ENCODE measurements at places on chromosomes 1 and 21. TPM values are rescaled to one million over a fixed set of nuclear protein-coding genes. Genes with fewer than 3 reads are reported as not detected.

DNA sequence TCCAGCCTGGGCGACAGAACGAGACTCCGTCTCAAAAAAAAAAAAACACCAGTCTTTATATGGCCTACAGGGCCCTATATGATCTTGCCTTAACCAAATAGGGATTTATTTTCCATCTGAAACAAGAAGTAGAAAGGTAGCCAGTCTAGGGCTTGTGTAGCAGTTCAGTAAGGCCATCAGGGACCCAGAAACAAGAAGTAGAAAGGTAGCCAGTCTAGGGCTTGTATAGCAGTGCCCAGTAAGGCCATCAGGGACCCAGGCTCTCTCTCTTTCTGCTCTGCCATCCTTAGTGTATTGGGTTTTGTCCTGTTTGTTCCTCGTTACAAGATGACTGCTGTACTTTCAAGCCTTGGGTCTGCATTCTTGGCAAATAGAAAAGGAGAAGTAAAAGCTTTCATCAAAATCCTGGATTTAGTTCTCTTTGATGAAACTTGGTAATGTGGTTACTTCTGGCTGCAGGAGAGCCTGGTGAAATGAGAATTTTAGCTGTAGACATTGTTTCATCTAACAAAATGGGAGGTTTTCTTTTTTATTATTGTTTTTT, 46.1 kb downstream of the PKN2 start:
- no peak for DNase-seq

GRCh38 chr1:25566730-25567341, 23.4 kb downstream of the LDLRAP1 start:
- no peak for DNase-seq

GRCh38 chr1:20589331-20590278, 708 bp downstream of the CDA start:
- DNase-seq, result no peak

- no peak for DNase-seq
Measured at GRCh38 chr21:25890001-25890400, 155.2 kb downstream of the GABPA start.

DNA sequence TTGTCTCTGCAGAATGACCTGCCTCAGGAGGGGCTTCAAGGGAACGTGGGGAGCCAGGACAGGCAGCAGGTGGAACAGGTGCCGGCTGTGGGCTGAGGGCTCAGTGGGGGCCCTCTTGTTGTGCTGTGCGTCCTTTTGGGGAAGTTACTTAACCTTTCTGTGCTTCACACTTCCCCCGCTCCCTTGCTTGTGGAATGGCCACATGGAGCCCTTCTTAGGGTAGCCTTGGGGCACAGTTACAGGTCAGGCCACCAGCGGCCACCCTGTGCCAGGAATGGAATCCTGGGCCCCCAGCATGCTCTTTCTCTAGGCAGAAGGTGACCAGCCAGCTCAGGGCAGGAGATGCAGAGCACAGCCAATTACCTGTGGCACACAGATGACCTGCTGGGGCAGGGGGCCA, 2.6 kb downstream of the IKBKE start:
- DNase-seq, result no peak

GRCh38 chr1:235844776-235845175, 21.9 kb downstream of the LYST start:
- DNase-seq, result no peak

- DNase-seq, result no peak
Measured at GRCh38 chr21:44723177-44724131, 12.1 kb upstream of the TSPEAR start.

- DNase-seq, result no peak
Measured at GRCh38 chr1:162470216-162470615, 27.4 kb upstream of the UHMK1 start.

DNA sequence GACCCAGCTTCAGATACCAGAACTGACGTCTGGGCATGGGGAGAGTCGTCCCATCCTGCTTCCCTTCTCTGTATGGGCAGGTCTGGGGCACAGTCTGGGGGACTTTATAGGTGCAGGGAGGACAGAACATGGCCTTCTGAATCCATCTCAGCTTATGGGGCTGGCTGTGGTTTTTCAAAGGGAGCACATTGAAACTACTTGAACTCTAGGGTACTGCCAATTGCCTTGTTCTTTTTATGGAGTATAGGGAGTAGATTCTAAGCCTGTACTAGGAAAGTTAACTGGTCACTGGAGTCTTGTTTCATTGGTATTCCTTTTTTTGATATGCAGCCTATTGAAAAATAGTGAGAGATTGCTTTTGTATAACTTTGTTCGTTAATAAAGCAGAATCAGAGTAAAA, 90.2 kb downstream of the ATP5PO start:
- peak; percentile 24 for DNase-seq

DNA sequence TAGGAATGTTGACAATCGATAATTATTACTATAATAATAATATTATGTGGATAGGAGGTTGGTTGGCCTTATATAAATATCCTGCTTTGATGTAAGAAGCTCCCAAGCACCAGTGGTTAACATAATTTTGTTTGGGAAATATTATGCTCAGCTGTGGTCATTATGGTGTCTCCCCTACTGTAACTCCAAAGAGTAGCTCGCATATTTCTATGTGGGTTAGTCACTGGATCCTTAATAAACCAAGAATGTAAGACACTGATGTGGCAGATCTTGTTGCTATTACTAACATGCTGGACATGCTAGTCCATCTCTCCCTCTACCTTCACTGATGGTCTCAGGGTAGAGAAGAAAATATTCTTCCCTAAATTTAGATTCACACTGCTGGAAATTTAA, 79.2 kb upstream of the RALGPS2 start:
- peak; percentile 9 for DNase-seq

GRCh38 chr1:207857447-207857846, 53.5 kb downstream of the CD34 start:
- DNase-seq, result no peak

DNA sequence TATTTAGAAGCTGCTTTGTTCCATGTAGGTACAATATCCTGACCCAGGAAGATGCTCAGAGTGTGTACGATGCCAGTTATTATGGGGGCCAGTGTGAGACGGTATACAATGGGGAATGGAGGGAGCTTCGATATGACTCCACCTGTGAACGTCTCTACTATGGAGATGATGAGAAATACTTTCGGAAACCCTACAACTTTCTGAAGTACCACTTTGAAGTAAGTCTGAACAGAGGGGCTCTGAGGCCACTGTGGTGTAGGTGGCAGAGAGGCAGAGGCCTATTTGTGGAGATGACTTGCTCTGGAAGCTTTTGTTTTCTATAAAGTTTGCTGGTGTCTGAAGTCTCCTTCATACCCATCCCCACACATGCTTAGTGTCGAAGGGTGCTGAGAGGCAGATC, 26.8 kb downstream of the C8A start:
- no peak for DNase-seq

- DNase-seq, result no peak
Measured at GRCh38 chr1:5611851-5612250, 380.4 kb downstream of the NPHP4 start.

GRCh38 chr1:50417507-50417906, 5.7 kb downstream of the DMRTA2 start:
- no peak for DNase-seq

GRCh38 chr1:115184260-115184950, 95.1 kb upstream of the TSPAN2 start:
- DNase-seq, result no peak

DNA sequence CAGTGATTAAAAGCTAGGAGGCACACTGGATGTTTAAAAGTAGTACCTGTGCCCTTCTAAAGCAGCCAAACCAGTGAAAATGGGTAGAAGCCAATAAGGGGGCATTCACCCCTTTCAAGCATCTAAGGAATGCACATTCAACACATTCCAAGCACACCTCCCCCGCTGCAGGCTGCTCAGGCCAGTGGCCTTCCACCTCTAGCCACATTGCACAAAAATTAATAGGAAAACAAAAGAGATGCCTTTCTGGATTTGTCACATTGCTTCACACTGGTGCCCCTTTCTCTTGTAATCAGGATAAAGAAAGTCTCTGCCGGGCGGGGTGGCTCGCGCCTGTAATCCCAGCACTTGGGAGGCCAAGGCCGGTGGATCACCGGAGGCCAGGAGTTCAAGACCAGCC, 834.0 kb downstream of the USP25 start:
- peak; percentile 90 for DNase-seq

DNA sequence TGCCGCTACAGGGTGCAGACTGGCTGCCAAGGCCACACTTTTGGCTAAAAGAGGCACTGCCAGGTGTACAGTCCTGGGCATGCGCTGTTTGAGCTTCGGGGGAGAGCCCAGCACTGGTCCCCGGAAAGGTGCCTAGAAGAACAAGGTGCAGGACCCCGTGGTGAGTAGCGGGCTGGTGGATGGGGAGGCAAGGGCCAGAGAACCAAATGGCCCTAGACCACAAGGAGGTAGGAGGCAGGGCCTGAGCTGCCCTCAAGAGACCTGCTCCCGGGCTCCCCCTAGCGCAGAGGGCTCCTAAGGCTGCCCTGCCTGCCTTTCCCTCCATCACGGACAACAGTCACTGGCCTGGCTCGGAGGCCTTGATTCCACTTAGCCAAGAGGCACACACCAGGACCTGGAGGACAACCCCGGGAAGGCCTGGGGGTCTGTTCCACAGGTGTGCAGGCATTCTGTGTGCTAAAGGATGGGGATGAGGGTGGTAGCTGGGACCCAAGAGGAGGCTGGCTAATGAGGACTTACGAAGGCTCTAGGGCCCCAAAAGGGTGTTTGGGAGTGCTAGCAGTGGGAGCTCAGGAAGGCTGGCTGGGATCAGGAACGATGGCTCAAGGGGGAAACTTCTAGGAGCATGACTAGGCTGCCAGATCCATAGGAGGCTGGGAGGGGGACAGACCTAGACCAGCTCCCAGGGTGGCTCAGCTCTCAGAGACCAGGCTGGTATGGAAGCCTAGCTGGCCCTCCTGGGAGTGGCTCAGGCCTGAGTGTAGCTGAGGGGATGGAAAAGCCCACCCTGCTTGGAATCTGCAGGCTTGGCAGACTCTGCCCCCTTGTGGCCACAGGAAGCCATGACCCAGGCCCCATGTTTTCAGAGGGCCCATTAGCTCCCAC, 742 bp downstream of the ARTN start:
- DNase-seq, result peak; percentile 69

DNA sequence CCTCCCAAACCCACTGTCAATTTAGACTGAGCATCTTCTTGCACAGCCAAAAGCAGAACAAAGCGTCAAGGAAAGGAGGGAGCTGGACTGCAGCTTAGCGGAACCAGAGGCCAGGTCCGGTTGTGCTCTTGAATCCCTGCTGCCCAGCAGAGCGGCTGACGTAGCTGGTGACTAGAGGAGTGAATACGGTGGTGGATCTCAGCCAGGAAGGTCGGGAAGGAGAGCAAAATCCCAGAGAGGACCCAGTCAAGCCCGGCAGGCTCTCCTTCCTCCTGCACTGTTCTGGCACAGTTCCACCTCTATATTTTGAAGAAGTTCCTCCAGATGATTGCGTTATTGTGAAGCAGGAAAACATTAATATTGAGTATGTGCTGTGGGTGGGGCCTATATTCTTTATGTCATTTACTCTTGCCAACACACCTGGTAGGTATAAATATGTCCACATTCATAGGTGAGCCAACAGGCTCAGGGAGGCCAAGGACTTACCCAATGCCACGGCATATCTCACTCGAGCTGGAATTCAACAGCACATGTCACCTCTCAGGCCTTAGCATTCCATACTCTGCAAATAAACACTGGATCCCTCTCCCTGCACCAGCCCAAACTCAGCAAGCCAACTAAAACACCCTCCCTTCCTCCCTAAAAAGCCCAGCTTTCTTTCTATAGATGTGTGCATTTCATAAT, 23.6 kb upstream of the ABCB10 start:
- no peak for DNase-seq

GRCh38 chr1:41282679-41283317, 40.7 kb upstream of the SCMH1 start:
- DNase-seq, result no peak

GRCh38 chr1:53077599-53077965, 15.6 kb downstream of the PODN start:
- DNase-seq, result no peak

DNA sequence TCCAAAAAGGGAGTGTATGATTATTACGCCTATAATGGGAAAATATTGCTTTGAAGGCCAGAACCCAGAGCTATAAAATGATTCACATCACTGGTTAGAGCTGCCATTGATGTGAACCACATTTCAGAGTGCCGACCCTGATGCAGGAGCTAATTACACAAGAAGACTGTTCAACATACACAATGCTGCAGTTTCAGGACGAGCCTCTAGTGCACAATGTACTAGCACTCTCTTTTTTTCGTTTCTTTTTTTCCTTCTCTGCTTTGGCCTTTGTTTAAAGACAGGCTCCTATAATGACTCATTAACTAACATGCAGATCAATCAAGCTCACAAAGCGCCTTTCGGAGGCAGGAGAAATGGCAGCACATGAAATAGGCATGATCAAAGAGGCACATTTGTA, 66.0 kb upstream of the HMGB4 start:
- DNase-seq, result no peak

GRCh38 chr1:59485949-59486348, 189.1 kb downstream of the FGGY start:
- no peak for DNase-seq

GRCh38 chr1:114152508-114153260, 985 bp downstream of the SYT6 start:
- no peak for DNase-seq

DNA sequence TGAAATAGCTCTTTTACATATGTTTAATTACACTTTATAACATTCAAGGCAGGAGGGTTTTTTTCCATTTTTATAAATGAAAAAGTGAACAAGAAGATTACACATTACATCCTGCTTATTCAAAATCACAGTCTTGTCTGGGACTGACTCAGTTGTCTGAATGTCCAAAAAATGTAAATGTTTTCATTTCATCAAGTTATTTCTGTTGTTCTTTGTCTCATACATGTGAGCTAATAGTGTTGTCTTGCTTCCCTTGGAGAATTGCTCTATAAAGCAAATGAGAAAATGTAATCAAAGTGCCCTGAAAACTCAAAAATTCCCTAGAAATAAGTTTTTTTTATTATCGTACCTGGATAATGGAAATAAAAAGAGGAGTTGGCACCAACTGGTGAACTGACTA, 242.9 kb downstream of the GRIK1 start:
- no peak for DNase-seq

The COG2 gene
- total RNA-seq, result 26.7 TPM

The SLC44A5 gene
- 0.05 TPM for total RNA-seq

The IFI44 gene
- 29.8 TPM for total RNA-seq

The TNFSF4 gene
- total RNA-seq, result 0.16 TPM

The SPRR3 gene
- not detected for total RNA-seq

The CYP4A22 gene
- total RNA-seq, result not detected

The SPRR1B gene
- not detected for total RNA-seq

The RERE gene
- total RNA-seq, result 25.4 TPM

The TFF2 gene
- total RNA-seq, result not detected

The BCL2L15 gene
- 0.13 TPM for total RNA-seq

The KRTAP12-2 gene
- total RNA-seq, result not detected

The RAB7B gene
- total RNA-seq, result 0.19 TPM

The LAPTM5 gene
- not detected for total RNA-seq

The LRRC7 gene
- 0.29 TPM for total RNA-seq

The LINGO4 gene
- not detected for total RNA-seq

The TMPRSS15 gene
- total RNA-seq, result not detected

The MRPL24 gene
- 70.0 TPM for total RNA-seq

The CHI3L2 gene
- total RNA-seq, result not detected

The DMBX1 gene
- not detected for total RNA-seq

The HPDL gene
- total RNA-seq, result 0.18 TPM

Data from SJSA1 (cell line).